Right renal cortex interstitium (tissue), 3 donors: ENCODE measurements at places on chromosomes 4 and X. TPM values are rescaled to one million over a fixed set of nuclear protein-coding genes. Genes with fewer than 3 reads are reported as not detected.

- no peak for DNase-seq
Observed at GRCh38 chr4:16122308-16122711, 38.5 kb upstream of the PROM1 start.

- DNase-seq, result no peak
Observed at GRCh38 chr4:97627750-97628149, 515.5 kb downstream of the STPG2 start.

Gene CLDN22
- 0.74 TPM for polyA plus RNA-seq

Gene SEPTIN11
- polyA plus RNA-seq, result 271 TPM

Gene HDAC8
- polyA plus RNA-seq, result 27.2 TPM

Gene UPF3B
- polyA plus RNA-seq, result 33.1 TPM

GRCh38 chr4:105241451-105241850 is 94.8 kb downstream of the TET2 start:
- no peak for DNase-seq
